Activated T-helper 1 cell treated with Interleukin-2 at 50 U/mL for 16 hours (primary cell): ENCODE measurements at places on chromosomes 7 and 10.

GRCh38 chr7:129843978-129844840 lies 108.6 kb downstream of the UBE2H start:
- no peak for DNase-seq

- no peak for DNase-seq
Measured at GRCh38 chr7:137305901-137306621, 37.5 kb downstream of the PTN start.

DNA sequence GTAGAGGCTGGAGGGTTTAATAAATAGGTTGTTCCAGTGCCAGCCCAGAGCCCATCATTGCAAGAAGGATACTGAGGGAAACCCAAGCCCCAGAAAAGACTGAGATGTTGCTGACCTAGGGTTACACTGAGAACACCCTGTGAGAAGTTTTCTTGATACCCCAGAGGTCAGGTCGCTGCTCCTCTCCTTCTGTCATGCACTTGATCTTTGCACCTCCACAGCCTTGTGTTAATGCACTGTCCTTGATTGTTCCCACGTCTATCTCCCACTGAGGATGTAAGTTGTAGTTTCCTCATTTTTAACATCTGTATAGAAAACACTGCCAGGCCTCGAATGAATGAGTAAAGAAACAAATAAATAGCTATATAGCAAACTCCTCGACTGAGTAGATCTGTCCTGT lies 195.3 kb upstream of the AHR start:
- DNase-seq = no peak

DNA sequence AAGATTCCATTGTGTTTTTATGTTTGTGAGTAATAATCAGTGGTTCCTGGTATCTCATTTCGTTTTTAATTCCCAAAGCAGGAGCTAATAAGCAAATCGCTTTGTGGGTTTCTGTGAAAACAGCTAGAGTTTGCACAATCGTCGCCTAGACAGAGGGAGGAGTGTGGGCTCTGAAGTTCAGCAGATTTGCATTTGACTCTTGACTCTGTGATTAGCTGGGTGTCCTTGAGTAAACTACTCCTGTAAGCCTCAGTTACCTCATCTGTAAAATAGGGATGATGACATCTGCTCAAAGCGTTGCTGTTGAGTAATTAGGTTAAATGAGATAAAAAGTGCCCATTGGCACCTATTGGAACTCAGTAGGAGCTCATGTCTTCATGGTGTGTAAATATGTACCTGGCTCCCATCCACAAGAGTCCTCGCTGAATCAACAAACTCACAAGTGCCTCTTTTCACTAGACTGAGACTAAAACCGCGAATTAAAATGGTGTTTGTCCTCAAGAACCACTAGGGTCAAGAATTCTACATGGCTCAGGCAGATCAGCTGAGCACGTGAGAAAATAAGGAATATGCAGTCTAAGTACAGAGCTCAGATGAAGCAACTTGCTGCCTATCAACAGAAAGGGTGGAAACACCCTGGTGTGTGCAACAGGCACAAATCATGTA lies 385.8 kb upstream of the C7orf33 start:
- DNase-seq = no peak

GRCh38 chr7:8386926-8387550 lies 46.4 kb upstream of the NXPH1 start:
- DNase-seq = no peak

DNA sequence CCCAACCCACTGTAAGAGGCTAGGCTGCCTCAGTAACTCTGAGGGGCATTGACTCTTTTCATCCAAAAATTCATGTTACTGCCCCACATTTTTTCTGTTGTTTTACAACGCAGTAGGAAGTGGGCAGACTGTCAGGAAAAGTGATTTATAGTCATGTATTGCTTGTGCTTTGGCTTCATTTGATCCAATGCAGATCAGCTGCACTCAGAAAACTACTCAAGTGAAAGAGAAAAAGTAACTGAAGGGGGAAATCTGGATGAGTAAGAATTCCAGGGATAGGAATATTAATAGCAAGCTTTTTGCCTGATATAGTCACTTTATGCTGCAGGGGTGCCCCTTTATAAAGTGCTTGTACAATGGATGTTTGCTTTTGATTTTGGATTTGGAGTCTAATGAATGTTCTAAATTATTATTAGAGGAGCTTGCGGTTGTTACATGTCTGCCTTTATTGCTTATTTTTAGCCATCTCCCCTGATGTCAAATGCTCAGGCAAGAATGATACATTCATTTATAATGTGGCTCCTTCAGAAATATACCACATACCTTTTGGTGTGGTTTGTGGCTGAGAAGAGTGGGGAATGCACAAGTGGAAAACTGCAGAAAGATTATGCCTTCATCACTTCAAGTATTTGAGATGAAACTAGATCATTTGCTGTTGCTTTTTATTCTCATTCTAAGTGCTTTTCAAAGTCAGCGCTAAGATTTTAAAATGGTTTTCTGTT lies 86.1 kb downstream of the EGFR start:
- no peak for DNase-seq
